ENCODE measurements at places on chromosomes 16 and 17.

DNA sequence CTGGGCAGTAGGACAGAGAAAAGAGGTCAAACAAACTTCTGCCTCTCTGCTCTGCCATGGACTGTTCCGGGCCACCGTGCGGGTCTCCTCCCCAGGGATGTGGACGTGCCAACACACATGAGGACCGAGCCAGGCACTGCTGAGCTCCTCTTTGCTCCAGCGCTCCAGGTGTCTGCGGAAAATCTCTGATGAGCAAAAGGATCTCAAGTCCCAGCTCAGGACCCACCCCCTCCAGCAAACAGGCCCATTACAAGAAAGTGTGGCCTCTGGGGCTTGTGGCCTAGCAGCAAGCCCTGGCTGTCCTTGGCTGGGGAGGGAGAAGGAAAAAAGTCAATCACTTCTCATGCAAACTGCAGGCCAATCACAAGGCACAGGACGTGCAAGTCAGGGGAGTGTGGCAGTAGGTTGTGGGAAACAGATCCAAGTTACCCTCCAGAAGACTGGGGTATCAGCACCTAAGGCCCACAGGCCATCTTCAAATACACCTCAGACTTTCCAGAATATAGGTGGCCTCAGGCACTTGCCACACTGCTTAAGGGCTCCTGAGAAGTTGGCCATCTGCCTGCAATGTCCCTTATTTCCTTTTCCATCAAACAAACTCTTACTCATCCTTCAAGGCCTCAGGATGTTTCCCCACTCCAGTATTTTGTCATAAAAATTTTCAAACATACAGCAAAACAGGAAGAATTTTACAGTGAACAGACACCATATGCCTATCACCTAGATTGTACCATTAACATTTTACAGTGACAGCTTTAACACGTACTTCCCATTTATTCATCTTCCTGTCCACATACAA, 36.0 kb upstream of the SREBF1 start:
- DNase-seq = no peak

DNA sequence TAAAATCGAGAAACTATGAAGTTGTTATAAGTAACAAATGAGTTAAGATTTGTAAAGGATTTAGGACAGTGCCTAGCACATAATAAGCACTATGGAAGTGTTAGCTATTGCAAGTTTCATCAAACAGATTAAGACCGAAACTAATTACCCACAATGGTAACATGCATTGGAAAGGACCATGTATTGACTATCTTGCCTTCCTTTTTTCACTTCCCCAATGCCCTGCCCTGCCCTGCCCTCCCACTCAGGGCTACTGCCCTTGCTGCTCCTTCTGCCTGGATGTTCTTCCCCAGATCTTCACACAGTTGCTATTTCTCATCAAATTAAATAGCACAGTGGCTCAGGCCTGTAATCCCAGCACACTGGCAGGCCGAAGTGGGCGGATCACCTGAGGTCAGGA, 202.1 kb upstream of the PSMD7 start:
- no peak for DNase-seq

- no peak for DNase-seq
Observed at GRCh38 chr17:33435721-33436301, 142.7 kb upstream of the ASIC2 start.

DNA sequence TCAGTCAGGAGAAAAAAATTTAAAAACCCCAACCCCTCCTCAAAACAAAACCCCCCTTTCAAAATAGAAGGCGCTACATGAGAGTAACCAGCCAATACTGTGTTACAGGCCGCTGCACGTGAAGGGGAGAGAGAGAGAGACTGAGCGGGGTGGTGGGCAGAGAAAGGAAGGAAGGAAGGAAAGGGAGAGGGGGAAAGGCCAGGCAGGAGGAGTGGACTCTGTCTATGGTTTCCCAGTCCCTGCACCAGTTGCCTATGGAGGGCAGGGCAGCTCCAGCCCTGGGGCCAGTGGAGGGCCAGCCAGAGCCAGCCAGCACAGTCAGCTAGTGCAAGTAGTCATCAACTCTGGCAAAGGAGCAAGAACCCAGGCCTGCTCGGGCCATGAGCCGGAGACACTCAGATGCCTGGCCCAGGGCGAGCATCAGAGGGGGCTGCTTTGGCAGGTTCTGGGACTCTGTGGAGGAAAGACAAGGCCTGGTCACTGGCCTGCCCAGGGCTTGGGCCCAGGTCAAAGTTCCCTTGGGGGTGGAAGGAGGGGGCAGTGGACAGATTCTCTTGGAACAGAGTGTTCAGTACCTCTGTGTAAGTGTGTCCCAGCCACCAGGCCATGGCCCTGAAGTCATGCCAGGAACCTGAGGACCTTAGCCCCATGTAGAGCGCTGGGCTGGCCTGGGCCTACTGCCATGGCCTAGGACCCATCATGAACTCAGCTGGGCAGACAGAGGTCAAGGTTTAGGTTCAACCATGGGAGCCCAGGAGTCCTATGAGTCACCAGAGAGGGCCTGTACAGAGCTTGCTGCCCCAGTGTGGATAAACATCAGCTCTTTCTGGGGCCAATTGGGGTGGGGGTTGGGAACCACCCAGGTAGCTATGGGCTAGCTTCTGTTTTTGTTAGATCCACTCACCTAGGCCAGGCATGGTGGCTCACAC, 7.3 kb upstream of the GFOD2 start:
- no peak for DNase-seq

GRCh38 chr16:9763505-9763904, 418.7 kb downstream of the GRIN2A start:
- DNase-seq = no peak

Measured in hematopoietic multipotent progenitor cell treated with erythropoietin and hydrocortisone succinate and interleukin-3 and kit ligand, for 6 days (in vitro differentiated cells).